Tracheal epithelial cell (primary cell): ENCODE measurements at places on chromosomes 7 and 10. TPM values are rescaled to one million over a fixed set of nuclear protein-coding genes. Genes with fewer than 3 reads are reported as not detected.

The CPXM2 gene
- total RNA-seq = 0.21 and 0.48 TPM in 2 replicates

The TFPI2 gene
- 20.9 and 26.7 TPM in 2 replicates for total RNA-seq

The HKDC1 gene
- total RNA-seq = 5.8 and 15.4 TPM in 2 replicates

The HMX2 gene
- not detected in 2 replicates for total RNA-seq

The CABCOCO1 gene
- total RNA-seq = not detected in 2 replicates

The GNGT1 gene
- total RNA-seq = not detected in 2 replicates

The CYP3A7 gene
- total RNA-seq = not detected in 2 replicates

The EIF5AL1 gene
- 0.43 and 0.48 TPM in 2 replicates for total RNA-seq

The DLX6 gene
- total RNA-seq = not detected in 2 replicates

The SFRP4 gene
- total RNA-seq = under 0.01 TPM in 1 of 2 replicates, not detected in the other

The NKX1-2 gene
- 1.5 and 2.2 TPM in 2 replicates for total RNA-seq

The OR9A2 gene
- not detected in 2 replicates for total RNA-seq

The APBB1IP gene
- 1.4 TPM in 1 of 2 replicates, not detected in the other for total RNA-seq

The PYROXD2 gene
- 2.1 and 17.1 TPM in 2 replicates for total RNA-seq

The PAOX gene
- 4.0 and 21.0 TPM in 2 replicates for total RNA-seq

The ITPRID1 gene
- total RNA-seq = not detected in 2 replicates

The FXYD4 gene
- not detected in 2 replicates for total RNA-seq
